NCI-H526 (cell line): ENCODE measurements at places on chromosomes 2 and 18.

- DNase-seq: no peak
These were observed 1.5 kb downstream of the CACNB4 start for GRCh38 chr2:152097290-152097800.

DNA sequence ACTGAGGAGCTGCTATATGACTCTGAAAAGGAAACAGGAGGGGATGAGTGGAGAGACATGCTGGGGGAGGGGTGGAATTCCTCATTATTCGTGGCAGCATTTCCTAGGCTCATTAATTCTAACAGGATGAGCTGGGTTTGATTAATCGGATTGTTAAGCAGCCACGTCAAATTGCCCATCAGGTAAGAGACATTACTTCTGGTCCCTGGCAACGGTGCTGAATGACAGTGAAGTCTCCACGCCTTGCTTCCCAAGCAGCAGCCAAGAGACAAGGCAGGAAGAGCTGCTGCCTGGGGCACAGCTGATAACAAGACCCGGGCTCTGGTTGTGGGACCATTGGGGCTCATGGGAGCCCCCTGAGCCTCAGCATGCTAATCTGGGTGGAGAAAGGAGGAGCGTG, 86.6 kb downstream of the MARCHF4 start:
- no peak for DNase-seq

DNA sequence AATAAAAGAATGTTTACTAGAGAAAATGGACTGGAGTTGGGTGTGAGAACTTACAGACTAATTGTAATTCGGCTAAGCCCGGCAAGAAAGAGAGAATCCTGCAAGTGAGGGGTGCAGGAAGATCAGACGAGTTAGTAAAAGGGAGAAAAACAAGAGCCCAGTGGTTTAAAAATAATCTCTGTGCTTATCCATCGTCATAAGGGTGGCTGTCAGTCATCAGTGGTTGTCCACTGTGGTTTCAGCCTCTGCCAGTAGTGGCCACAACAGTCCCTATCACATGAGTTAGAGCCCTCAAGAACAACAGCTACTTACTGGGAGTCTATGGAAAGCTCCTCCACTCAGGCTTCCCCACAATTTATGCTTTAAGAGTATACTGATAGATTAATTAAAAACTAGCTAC, 239.8 kb downstream of the SETBP1 start:
- DNase-seq: no peak

DNA sequence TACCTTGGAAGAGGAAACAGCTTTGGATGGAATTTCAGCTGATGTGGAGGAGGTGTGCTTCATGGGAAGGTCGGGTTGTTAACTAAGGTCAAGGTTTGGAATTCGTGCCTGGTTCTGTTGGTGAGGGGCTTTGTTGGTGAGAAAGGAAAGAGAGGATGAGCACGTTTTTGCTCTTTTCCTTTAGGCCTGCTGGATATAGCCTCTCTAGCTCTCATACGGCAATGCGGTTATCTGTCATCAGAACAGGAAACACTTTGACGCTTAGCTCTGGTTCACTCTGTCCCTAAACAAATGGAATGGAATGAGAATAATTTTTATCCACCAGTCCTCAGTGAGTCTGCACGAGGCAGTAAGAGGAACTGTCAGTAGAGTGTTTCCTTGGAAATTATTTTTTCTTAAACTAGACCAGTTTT, 169.7 kb upstream of the NOSTRIN start:
- no peak for DNase-seq

GRCh38 chr18:36759167-36759776, 69.5 kb downstream of the TPGS2 start:
- DNase-seq: no peak

DNA sequence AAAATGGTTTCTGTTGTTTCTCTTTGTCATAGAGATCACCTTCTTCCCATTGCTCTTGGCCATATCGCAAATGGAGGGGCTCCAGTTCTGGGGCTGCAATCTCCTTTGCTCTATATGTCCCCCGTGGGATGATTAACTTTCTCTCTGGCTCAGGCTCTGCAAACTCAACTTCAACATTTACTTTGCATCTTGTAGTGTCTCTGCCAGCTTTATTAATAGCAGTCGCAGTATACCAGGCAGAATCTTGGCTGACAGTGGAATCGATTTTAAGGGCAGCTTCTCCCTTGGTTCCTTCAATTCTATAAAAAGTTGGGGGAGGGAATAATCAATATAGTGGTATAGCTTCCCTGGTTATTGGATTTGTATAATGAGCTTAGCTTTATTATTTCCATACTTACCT, 30.5 kb downstream of the TTN start:
- DNase-seq: no peak

GRCh38 chr2:118186858-118187254, 98.6 kb downstream of the INSIG2 start:
- no peak for DNase-seq

- DNase-seq: no peak
These were observed 79.8 kb upstream of the PIK3C3 start for GRCh38 chr18:41875094-41875780.

DNA sequence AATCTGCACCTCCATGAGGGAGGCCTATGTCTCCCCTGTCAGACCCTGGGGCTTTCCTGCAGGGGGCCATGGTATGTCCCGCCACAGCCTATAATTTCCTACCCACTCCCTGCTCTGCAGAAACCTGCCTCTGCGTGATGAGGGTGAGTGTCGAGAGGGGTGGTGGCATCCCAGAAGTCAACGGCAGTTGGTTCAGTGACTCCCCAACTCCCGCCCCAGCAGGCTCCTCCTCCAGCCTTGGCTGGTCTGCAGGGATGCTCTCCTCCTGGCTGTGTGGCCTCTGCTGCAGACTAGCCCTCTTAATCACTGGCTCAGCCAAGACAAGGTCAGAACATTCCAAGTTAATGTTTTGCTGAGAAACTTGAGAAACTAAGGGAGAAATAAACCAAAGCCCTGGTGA, 13.3 kb downstream of the CELF4 start:
- DNase-seq: no peak

DNA sequence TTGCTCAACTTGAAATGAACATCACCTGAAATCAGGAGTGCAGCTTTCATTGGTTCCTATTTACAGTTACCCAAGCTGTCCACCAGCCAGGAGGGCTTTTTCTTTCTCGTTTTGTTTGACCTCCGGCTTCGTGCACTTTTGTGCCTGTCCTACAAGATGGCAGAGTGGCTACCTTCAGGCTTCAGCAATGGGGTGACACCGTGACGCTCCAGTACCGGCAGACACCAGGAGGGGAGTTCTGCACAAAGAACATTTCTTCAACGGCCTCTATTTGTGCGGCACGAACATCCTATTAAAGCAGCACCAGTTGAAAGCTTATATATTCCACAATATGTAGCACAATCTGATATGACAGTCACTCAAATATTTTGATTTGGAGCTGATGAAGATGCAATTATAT, 18.3 kb downstream of the RNASEH1 start:
- DNase-seq: no peak
